ENCODE measurements at places on chromosomes 5 and 9. TPM values are rescaled to one million over a fixed set of nuclear protein-coding genes. Genes with fewer than 3 reads are reported as not detected.

The HRH2 gene
- 3.3 TPM for total RNA-seq

The CERCAM gene
- 5.4 TPM for total RNA-seq

The SLC34A1 gene
- not detected for total RNA-seq

The CCDC192 gene
- not detected for total RNA-seq

All from H9 (cell line).